Activated CD8-positive, alpha-beta memory T cell treated with anti-CD3 and anti-CD28 coated beads for 24 hours (primary cell): ENCODE measurements at places on chromosomes 3 and 15.

DNA sequence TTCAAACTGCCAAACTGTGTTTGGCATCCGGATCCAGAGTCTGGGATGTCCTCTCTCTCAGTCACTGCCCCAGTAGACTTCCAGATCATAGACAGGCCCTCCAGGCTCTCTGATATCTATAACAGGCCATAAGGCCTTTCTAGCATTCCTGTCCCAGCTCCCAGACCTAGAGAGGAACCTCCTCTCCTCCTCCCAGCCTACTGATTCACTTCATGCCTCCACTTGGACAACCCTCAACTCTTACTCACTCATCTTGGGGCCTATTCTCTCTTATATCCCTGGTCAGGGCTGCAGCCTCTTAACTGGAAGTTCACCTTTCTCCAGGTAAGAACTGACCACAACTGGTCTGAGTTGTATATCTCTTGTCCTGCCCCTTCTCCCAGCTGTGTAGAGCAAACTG lies 253.7 kb upstream of the TRIM42 start:
- DNase-seq, result no peak

DNA sequence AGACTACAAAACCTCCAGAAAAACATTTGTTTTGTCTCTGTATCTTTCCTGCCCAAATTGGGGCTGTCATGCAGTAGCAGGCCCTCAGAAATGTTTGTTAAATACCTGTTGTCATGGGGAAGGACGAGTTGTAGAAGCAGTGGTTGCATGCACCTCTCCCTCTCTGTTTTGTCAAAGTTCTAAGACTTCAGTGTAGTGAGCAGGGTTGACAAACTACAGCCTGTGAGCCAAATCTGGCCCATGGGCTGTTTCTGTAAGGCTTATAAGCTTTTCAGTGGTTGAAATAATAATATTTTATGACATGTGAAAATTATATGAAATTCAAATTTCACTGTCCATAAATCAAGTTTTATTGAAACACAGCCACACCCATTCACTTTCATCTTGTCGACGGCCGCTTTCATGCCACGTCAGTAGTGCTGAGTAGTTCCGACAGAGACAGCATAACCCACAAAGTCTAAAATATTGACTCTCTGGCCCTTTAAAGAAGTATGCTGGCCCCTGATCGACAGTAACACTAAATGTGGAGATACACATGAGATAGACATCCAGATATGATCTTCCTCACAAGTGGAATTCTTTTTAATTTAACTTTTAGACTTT lies 102.9 kb downstream of the PDZRN3 start:
- DNase-seq, result no peak

GRCh38 chr3:65582012-65582717 lies 456.6 kb downstream of the MAGI1 start:
- no peak for DNase-seq

DNA sequence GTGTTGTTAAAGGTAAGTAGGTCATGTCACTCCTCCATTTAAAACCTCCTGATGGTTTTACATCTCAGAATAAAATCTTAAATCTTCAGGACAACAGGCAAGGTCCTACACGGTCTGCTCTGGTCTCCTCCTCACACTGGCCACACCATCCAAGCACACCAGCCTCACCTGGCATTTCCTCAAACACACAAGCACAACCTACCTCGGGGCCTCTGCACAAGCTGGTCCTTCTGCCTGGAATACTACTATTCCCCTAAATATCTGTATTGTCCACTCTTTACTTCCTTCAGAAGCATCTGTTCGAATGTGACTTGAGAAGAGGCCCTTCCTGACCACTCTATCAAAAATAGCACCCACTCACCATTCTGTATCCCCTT lies 1.8 kb downstream of the GORASP1 start:
- DNase-seq, result no peak

- no peak for DNase-seq
These were observed 6.5 kb downstream of the MUC4 start for GRCh38 chr3:195805181-195805580.

DNA sequence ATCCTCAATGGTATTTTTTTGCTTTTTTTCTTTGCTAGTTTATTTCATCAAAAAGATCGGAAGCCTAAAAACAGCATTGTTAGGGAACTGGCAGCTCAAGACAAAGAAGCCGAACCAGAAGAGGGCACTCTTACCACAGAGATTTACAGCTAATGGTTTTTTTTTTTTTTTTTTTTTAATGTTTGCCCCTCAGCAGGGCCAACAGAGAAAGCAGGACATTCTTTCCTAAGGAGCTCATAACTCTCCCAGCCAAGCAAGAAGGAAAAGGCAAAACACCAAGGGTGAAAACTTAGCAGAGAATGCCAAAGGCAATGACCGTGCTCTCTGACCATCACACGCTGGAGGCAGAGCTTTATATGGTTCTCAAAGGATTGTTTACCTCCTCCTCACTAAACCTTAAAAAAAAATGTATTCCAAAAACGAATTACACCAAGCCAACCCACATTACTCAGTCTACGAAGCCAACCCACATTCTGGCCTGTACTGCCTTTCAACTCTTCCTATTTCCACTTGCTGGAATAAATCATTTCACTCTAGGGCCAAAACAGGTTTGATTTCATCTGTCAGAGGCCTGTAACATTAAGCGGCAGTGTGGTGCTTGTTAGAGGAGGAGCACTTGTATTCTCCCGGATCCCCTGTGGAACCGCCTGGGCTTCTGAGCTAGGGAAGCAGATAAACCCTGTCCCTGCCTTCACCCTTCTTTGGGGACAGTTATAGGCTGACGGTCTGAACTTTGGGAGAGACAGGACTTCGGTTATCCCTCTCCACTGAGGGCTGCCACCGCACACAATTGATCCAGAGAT lies 35.6 kb upstream of the GYG1 start:
- no peak for DNase-seq

GRCh38 chr3:186663361-186664118 lies 2.3 kb upstream of the HRG start:
- no peak for DNase-seq

DNA sequence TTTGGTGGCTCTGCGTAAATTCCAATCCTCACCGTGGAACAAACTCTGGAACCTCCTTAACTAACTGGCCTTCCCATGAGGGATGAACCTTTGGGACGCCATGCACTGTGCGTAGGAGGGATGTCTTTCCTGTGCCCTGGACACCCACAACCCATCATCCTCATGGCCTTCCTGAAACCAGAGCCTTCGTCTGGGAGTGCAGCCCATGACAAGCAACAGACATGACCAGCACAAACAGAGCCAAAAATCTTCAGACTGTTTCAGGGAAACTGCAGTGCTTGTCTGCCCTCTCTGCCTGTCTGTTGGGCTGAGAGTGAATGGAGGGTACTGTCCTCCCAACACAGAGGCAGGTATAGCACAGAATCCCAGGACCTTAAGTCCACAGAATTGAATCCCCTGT lies 61.1 kb upstream of the BOC start:
- no peak for DNase-seq

GRCh38 chr3:128282380-128283196 lies 129.3 kb downstream of the EEFSEC start:
- DNase-seq, result peak; percentile 40

- no peak for DNase-seq
These were observed 9.8 kb upstream of the FNDC3B start for GRCh38 chr3:172029425-172030098.

- DNase-seq, result peak; percentile 98
These were observed at the start of gene IMPDH2 for GRCh38 chr3:49028673-49029562. IMPDH2 (minus strand) TSS chr3:49029398; CDS start chr3:49029350, 48 bp downstream.
